ENCODE measurements at places on chromosomes 1 and 21. TPM values are rescaled to one million over a fixed set of nuclear protein-coding genes. Genes with fewer than 3 reads are reported as not detected.

- no peak for DNase-seq
- no peak overlapping the region for H3K27ac ChIP-seq
- H3K4me3 ChIP-seq, result no peak overlapping the region
- no peaks in the 10 kb centered on the region for H3K27me3 ChIP-seq
- H3K36me3 ChIP-seq, result no peaks in the 10 kb centered on the region
These were observed 789.3 kb upstream of the ADAMTS5 start for GRCh38 chr21:27756191-27756590.

DNA sequence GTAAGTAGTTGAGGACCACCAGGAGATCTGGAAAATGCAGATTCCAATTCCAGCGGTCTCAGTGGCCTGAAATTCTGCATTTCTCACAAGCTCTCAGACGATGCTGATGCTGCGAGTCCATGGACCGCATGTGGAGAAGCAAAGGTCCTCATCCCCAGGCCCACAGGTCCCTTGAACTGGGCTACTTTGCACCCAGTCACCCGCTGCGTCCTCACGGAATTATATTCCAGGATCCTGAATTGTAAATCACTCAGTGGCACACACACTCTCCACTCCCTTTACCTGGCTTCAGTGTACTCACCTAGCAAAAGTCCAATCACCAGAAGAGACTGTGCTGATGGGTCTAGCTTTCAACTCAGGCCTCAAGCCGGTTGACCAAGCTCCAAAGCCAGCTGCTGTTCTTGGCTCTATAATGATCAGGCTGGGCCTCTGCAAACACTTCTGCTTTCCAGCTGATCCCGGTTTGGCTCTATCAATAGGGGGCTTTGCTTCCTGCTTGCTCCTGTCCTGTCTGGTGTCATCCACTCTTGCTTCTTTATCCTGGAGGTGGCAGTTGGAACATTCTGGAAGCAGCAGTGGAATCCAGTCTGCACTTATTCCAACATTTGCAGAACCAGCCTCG is 904 bp upstream of the RPL22 start:
- H3K36me3 ChIP-seq, result peaks cover 6% of the 10 kb centered on the region
- no peaks in the 10 kb centered on the region for H3K27me3 ChIP-seq
- peak overlapping the region; percentile 16 for H3K4me3 ChIP-seq
- DNase-seq, result no peak
- H3K27ac ChIP-seq, result peak overlapping the region; percentile 53
- H3K4me1 ChIP-seq, result peaks cover 14% of the 10 kb centered on the region

GRCh38 chr1:43430831-43431230 is 22.9 kb downstream of the HYI start:
- no peak overlapping the region for H3K4me3 ChIP-seq
- no peak for DNase-seq
- H3K27ac ChIP-seq, result no peak overlapping the region
- H3K4me1 ChIP-seq, result peaks cover 6% of the 10 kb centered on the region

DNA sequence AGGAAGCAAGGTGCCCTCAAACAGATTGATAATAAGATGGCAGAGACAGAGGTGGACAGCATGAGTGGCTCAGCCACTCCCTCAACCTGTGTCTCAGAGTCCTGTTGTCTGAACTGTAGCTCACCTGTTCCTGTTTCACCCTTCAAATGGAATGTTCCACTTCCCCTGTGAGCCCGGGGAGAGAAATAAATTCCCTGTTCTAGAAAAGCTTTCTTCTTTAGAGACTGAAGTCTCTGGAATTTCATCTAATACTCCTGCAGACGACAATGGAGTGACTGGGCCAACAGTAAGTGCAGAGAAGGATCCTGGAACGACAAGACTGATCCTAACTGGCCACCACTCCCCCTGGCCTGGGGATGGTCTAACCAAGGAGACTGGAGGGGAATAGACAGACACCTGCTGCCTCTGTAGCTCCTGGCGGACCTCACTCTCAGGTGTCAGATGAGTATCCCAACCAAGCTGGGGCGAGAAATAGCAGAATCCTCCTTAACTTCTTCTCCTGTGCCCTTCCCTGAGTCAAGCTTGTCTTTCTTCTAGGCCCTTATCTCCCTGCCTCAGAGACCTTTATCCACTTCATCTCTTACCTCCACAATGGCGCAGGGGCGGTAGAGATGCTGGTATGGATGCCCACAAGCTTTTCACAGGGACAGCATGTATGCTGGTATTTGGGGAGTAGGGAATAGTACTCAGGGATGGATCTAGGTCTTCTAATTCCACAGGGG is 45.4 kb downstream of the PLEKHA6 start:
- H3K4me3 ChIP-seq, result no peak overlapping the region
- no peak overlapping the region for H3K27ac ChIP-seq
- H3K36me3 ChIP-seq, result no peaks in the 10 kb centered on the region
- H3K4me1 ChIP-seq, result peaks cover 14% of the 10 kb centered on the region
- no peaks in the 10 kb centered on the region for H3K27me3 ChIP-seq
- no peak for DNase-seq

DNA sequence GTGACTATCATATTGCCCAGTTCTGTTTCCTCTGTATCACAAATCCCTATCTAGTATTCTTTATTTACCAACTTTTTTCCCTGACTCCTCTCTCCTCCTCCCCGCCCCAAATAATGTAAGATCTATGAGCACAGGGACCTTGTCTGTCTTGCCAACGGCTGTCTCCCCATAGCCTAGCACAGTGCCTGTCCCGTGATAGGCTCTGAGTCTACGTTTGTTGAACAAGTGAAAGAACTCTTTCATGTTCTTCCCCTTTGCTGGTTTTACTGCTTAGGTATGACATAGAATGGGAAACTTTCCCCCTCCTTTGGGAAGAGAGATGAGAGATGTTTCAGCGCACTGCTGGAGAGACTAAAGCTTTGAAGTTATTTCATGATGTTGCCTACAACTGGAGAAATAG is 367.0 kb downstream of the PRDM2 start:
- H3K4me1 ChIP-seq, result no peaks in the 10 kb centered on the region
- no peaks in the 10 kb centered on the region for H3K36me3 ChIP-seq
- H3K27me3 ChIP-seq, result no peaks in the 10 kb centered on the region
- H3K4me3 ChIP-seq, result no peak overlapping the region
- no peak for DNase-seq

CAPN8 gene
- total RNA-seq, result 0.40 TPM
